Stomach (tissue), 19 donors: ENCODE measurements at places on chromosomes 2 and 18. TPM values are rescaled to one million over a fixed set of nuclear protein-coding genes. Genes with fewer than 3 reads are reported as not detected.
A peak's percentile ranks its signal among the peaks of the same experiment; 100 is the strongest.

The NCKAP5 gene
- 1.1 TPM for polyA plus RNA-seq

The SRD5A2 gene
- polyA plus RNA-seq: 0.03 TPM

The DPP10 gene
- 0.18 TPM for polyA plus RNA-seq

DNA sequence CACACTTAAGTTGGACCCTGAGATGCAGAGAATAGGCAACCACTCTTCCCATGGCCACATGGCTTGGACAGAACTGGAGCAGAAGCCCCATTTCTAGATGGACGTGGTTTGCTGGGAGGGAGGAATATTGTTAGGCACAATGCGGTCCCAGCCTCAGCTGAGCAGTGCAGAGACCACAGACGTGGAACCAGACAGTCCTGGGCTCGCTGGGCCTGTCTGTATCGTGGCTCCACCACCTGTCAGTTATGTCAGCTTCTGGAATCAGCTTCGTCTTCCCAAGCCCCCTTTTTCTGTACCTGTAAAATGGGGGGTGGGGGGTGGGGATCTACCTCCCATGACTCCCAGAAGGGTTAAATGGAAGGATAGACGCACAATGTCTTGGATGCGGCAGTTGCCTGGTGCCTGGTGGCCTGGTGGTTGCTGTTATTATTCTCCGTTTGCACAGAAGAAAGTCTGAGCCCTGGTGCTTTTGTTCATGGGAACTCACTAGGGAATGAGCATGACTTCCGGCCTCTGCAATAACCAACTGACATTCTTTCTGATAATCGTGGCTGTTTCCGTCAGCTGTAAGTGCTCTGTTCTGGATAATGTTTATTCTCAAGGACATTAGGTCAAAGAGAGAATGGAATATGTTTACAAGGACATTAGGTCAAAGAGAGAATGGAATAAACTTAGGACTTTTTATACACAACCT is 31.4 kb downstream of the COLEC11 start:
- peak; percentile 73 for DNase-seq

GRCh38 chr2:25053041-25053440 is 11.2 kb downstream of the EFR3B start:
- DNase-seq: peak; percentile 30

GRCh38 chr2:101657787-101658186 is 39.7 kb upstream of the MAP4K4 start:
- no peak for DNase-seq

DNA sequence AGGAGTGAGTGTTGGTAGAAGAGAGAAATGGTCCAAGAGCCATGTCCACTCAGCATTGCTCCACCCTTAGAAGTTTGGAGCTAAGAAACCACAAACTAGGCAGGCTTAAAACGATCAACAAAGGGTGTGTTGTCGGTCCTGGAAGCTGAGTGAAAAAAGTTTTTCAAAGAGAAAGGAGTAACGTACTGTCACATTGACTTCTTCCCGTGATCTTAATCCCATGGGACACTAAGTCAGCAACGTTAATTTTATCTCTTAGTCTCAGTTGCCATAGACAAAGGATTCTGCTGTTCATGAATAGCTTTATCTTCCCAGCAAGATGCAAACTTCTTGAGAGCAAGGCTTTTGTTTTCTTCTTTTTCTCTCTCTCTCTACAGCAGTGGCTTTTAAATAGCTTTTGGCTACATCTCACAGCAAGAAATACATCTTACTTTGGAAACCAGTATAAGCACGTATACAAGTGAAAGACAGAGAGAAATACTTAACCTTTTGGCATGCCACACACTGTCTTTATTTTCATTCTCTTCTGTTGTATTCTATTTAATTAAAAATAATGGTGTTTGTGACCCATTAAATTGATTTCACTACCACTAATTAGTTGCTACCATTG is 377.4 kb downstream of the TGIF1 start:
- no peak for DNase-seq

DNA sequence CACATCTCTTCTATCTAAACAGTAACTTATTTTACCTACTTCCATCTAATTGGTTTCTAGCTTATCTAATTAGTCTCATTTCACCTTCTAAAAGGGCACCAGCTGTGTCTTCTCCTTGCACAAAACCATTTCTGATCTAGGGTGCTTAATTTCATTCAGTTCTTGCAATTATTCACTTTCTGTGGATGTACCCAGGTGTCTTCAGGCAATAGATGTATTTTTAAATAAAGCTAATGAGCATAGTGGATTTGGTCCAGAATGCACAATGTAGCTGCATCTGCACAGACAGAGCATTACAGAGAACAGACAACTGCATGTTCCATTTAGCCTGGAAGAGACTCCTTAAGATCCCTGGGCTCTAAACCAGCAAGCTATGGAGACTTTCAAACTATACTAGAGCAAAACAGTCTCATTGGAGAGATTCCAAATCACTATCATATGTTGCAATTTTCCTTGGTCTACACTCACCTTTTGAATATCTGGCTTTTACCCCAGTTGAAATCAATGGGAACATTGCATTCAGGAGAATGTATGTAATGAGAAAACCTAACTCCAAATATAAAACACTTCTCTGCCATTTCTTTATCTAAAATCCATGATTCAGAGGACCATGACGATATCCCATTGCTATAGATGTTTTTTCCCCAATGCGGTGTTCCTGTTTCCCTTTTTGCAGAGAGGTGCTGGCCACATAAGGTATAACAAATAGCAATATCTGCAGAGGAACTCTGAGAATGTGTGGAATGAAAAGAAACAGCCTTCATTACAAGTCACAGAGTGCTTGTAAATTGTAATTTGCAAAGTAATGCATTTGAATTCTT is 3.5 kb upstream of the RFX8 start:
- peak; percentile 28 for DNase-seq

DNA sequence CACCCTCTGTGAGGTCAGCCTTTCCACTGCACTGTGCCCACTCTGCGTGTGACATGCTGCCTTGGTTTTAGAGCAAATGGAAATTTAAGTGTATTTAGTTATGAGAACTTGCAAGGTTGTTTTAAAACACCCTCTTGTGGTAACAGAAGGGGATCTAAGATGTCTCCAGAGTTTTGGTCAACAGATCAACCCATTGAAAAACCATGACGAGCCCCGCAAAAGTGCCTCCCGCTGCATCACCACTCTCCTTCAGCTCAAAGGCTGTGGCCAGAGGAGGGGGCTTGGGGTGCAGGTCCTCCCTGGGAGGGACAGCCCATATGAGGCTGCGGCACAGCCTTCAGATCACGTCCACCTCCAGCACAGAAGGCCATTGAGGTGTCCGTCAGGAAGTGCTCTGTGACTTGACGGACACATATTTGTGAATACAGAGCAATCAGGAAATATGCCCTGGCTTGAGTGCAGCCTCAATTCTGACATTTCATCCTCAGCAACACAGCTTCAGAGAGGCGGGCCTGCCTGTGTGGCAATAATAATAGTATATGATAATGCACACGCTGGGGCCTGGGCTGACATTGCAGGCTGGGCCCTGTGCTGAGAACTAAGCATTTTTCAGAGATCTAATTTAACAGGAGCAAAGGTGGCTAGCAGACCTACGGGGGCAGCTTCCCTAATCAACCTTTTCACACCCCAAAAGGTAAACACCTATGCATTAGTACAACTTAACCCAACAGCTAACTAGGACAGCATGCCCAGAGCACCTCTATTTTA is 213.9 kb downstream of the ANAPC1 start:
- no peak for DNase-seq

DNA sequence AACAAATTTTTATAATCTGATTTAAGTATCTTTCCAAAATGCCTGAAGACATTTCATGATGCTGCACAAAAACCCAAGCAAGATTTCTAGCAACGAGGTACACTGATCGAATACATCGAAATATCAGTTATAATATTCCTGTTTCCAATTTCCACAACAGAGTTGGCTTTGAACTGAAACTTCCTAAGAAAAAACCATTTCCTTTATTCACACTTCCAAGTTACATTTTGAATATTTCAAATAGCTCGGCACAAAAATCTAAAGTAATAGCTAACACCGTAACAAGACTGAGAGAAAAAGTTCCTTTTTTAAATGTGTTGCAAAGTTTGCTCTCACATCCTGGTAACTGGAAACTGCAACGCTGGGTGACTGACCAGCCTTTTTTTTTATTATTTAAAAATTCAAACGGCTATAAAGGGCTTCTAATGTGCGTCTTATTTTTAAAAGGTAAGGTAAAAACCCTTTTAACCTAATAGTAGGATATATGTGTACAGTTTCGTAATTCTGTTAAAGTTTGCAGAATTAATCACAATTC is 1.7 kb downstream of the HNRNPLL start:
- no peak for DNase-seq

- no peak for DNase-seq
Observed at GRCh38 chr2:112790305-112790704, 6.0 kb upstream of the IL1A start.
